ENCODE measurements at places on chromosomes 5 and 9. TPM values are rescaled to one million over a fixed set of nuclear protein-coding genes. Genes with fewer than 3 reads are reported as not detected.

The ARHGEF39 gene
- 25.0 TPM for total RNA-seq

The PDGFRB gene
- 58.3 TPM for total RNA-seq

The ANXA2R gene
- 1.4 TPM for total RNA-seq

The NR4A3 gene
- 6.4 TPM for total RNA-seq

The ORM2 gene
- total RNA-seq = not detected

The SLC6A7 gene
- not detected for total RNA-seq

The CCL28 gene
- total RNA-seq = 0.57 TPM
